Neural progenitor cell (in vitro differentiated cells): ENCODE measurements at places on chromosomes 13 and 19. TPM values are rescaled to one million over a fixed set of nuclear protein-coding genes. Genes with fewer than 3 reads are reported as not detected.
A peak's percentile ranks its signal among the peaks of the same experiment; 100 is the strongest.

TPM4 gene
- 446 and 535 TPM in 2 replicates for total RNA-seq

CBY2 gene
- 0.31 TPM in 1 of 2 replicates, not detected in the other for total RNA-seq

DNA sequence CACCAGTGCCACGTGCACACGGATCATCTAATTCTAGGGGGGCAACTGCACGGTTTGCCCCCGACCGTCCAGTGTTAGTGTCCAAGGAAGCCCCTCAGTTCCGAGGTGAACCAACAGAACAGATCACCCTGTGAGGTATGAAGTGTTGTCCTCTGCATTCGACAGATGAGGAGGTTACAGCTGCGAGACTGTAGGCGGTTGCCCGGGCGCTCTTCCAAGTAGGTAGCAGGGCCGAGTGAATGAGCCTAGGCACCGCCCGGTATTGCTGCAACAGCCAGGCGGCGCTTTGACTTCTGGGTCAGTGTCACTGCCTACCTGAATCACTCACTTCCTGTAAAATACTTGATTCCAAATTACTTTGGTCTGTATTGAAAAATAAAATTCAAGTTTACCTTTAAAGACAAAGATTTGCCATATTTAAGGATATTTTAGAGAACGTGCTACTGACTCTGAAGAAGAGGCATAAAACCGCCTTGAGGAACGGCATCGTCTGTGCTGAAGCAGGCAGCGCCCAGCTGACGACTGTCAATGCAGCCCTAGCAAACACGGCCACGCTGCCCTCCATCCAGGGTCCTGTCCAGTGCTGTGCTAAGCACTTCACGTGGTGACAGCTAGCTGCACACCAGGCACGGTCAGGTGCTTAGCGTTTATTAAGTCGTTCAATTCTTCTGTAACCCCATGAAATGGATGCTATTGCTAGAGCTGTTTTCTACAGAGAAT lies 19.3 kb upstream of the RASA3 start:
- no peak for DNase-seq

GRCh38 chr19:50510700-50511068 lies 307 bp downstream of the JOSD2 start:
- DNase-seq, result no peak

DNA sequence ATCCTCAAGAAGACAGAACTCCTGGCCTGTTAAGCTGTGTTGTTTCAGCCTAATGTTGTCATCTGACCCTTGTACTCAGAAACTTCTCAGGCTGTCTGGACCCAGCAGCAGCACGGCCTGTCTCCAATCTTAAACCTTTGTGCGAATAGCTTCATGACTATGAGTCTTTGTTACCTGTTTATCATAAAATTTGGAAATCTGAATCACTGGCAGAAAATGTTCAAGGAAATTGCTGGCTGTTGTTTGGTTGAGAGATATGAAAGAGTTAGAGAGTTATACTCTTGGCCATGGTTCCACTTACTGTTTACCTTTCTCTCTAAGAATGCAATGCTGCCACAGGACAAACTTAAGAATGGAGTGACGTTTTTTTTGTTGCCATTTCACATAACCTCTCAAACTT lies 59.6 kb downstream of the EFNB2 start:
- no peak for DNase-seq

- DNase-seq, result no peak
Observed at GRCh38 chr19:51272183-51272810, 21.4 kb downstream of the SIGLECL1 start.

GRCh38 chr13:32125221-32125689 lies 93.7 kb downstream of the FRY start:
- no peak for DNase-seq

DNA sequence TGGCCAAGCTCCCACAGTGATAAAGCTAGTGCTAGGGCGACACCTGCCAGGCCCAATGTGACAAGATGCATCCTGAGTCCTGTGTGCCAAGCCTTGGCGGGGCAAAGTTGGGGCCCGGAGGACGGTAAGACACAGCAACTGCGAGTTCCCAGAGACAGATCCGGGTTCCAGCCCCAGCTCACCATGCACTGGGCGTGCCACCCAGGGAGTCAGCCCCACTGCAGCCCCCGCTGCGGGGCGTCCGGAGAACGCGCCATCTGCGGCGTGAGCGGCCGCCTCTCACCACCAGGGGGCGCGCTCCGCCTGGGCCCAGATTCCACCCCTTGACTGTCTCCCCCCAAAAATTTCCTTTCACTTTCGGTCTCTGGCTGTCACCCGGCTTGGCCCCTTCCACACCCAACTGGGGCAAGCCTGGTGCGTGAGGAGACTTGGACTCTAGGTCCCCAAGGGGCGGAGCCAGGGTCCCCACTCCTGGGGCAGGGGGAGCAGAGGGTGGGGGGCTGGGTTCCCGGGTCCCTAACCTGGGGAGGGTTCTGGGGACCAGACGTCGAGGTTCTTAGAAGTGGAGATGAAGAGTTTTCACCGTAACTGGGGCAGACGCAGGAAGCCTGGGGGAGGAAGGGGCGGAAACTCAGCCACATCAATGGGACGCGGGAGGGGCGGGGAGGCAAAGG lies at the start of gene FLT3LG:
FLT3LG (plus strand) TSS at position 348 of the 674 bp plus-strand sequence. CDS start 425 bp downstream, outside the sequence.
- DNase-seq, result peak; percentile 69

GRCh38 chr19:16319481-16319880 lies 5.1 kb upstream of the KLF2 start:
- DNase-seq, result no peak
